Activated T-helper 1 cell treated with anti-CD3 and anti-CD28 coated beads, Interleukin-2, amount 50 U/mL, for 16 hours (primary cell): ENCODE measurements at places on chromosomes 5 and 9.

DNA sequence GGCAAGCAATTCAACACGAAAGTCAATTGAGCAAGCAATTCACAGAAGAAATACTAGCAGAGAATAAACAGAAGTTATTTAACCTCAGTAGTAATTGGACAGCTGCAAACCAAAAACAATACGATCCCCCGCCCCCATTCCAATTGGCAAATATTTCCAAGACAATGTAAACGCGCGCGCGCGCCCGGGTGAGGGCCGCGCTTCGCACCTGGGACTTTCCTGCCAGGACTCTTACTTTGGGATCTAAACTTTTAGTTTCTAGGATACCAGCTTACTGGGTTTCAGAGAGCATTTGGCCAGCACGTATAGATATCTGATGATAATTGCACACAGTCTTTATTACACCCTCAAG, 8.6 kb downstream of the RUFY1 start:
- no peak for DNase-seq

DNA sequence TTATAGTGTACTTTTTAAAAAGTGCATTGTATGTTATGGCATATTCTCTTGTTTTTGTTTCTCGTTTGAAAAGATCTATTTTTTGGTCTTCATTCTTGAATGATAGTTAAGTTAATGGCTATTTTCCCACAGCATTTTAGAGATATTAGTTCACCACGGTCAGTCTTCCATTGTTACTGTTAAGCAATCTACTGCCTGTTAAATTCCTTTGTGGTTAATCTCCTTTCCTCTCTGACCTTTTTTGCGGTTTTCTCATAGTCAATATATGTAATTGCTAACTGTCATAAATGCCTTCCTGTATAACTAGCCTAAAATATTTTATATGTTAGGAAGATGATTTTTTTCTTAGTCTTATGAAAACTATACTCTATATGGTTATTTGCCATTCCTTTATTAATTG, 250.8 kb upstream of the FBXL7 start:
- DNase-seq, result no peak

GRCh38 chr5:138653502-138653901, 78.3 kb upstream of the HSPA9 start:
- no peak for DNase-seq

GRCh38 chr5:53318303-53318702, 162.1 kb upstream of the FST start:
- DNase-seq, result no peak

DNA sequence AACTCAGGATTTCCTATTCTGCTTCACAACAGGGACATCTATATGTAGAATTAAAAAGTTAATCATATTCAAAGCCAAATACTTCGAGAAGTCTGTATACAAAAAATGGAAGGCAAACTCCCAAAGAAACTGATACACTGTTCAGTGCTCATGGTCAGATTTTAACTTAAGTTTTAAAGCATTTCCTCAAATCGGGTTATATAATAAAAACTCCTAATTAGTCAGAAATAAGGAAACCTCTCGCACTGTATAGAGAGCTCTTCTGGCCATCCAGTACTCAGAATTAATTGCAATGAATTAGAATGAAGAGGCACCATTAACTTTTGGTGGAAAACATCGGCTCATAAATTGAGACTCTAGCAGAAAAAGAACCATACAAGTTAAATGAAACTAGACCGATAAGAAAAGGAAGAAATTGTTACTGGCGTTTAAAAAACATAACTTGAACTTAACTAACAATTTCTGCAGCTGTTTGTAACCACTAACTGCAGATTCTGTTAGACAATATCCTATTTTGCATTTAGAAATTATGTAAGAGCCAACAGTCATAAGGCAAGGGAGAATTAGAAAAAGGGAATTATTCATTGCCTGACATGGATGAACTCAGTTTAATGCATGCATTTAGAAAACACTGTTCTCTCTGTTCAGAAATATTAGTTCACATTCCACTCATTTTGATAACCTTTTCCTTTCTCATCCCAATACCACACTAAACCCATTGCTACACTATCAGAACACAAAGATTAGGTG, 96.6 kb downstream of the FNBP1 start:
- DNase-seq, result no peak

DNA sequence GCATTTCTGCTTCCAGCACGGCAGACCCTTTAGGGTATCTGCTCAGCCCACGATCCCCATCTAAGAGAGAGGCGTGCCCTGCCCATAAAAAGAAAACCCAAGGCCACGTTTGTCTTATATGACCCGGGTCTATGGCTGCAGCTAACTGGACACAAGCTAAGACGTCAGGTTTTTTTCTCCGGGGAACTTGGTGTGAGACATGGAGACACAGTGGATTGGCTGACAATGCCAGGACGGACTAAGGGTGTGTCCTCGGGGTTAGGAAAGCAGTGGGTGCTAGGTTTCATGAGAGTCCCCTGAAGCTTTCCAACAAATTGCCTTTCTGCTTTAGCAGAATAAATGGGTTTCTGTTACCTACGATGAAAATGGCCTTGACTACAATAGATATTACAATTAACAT, 7.1 kb upstream of the FBP2 start:
- no peak for DNase-seq

GRCh38 chr5:6522331-6522730, 73.7 kb downstream of the UBE2QL1 start:
- no peak for DNase-seq

- no peak for DNase-seq
Observed at GRCh38 chr5:173452119-173452905, 124.1 kb upstream of the STC2 start.

DNA sequence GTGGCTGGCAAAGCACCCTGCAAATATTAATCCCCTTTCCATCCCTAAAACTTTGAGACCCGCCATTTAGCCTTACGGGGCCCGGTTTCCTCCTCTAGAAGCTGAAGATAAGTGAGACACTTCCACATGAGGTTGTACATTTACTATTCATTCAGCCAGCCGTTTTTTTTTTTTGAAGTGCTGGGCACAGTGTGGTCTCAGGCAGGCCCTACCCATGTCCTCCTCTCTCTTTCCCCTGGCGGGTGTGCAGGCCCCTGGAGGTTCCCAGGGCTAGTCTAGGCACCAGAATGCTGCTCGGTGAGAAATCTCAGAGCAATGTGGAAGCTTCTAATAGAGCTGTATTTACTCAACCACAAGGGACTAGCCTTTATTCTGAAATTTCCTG, 107.4 kb upstream of the LARP1 start:
- DNase-seq, result no peak

GRCh38 chr5:73284985-73285384, 112.0 kb downstream of the TMEM174 start:
- DNase-seq, result no peak

GRCh38 chr5:149417711-149418368, 38.7 kb upstream of the IL17B start:
- DNase-seq, result no peak

DNA sequence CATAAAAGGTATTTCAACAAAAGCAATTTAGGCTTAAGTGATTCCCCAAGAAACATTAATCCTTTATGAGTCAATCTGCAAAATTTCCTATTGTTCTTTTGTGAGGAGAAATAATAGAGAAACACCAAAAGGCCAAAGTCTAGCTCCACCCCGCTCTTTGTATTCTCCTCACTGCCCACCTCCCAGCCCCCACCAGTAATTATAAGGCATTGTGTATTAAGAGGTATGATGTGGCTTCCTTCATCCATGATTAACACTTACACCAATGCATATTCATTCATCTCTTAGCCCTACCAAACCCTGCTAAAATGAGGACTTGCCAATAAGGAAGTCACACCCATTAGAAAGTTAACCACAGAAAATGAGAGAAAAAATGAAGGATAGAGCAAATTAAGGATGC, 105.3 kb upstream of the SPATA31D4 start:
- DNase-seq, result no peak

- DNase-seq, result no peak
Observed at GRCh38 chr5:155154973-155155372, 141.4 kb downstream of the KIF4B start.
